Stimulated activated naive CD8-positive, alpha-beta T cell treated with anti-CD3 and anti-CD28 coated beads, Interleukin-15, amount 100 ng/mL, for 72 hours (primary cell): ENCODE measurements at places on chromosomes 5 and 9.

- no peak for DNase-seq
Observed at GRCh38 chr5:6261256-6261655, 117.1 kb downstream of the MED10 start.

- DNase-seq = no peak
Observed at GRCh38 chr5:2896371-2897275, 145.1 kb upstream of the IRX2 start.

DNA sequence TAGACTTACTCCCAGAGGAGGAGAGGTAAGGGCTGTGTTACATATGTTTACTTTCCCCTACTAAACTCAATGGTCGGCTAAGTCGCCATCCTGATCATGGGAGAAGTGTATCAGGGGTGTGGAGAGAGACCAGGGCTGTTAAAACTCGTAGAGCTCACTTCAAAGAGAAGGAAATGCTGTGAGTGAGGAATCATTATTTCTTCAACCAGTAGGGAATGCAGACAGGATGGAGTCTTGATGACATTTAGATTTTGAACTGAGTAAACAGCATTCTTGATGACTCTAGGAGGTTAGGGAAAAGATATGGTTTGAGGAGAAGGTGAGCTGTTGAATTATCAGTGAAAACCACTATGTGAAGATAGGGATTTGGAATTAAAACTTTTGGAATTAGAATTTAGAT is 17.3 kb downstream of the RECK start:
- DNase-seq = no peak

DNA sequence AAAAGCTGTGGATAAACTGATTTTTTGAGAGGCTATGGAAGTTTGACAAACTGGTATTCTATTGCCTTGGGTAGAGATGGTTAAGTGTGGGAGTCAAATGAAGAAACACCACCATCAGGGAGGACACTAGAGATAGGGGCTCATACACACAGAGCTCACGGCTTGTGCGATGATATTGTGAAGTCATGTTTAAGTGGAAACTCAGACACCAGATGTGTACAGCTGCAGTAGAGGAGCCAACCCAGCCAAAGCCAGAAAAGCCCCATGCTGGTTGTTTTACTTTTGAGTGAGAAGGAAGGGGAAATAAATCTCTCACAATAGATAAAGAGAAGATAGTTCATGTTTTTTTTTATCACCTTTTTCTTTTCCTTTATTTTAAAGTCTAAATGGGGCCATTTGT is 377.7 kb downstream of the DMRT2 start:
- no peak for DNase-seq

GRCh38 chr5:99815-100214 is 7.8 kb downstream of the PLEKHG4B start:
- DNase-seq = no peak

GRCh38 chr5:71910741-71911140 is 191.7 kb downstream of the CARTPT start:
- no peak for DNase-seq

DNA sequence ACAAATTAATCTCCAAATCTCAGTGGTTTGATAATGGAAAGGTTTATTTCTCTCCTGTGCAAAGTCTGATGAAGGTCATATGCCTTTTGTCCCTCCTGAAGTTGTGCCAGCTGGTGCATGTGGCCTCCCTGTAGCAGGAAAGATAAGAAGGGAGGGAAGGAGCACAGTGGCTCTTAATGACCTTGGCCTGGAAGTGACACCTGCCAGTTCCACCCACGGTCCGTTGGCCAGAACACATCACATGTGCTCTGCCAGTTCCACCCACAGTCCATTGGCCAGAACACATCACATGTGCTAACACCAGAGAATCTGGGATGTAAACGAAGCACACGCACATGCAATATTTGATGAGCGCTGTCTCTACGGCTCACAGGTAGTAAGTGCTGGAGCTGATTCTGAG is 130.9 kb downstream of the DOCK2 start:
- DNase-seq = no peak

- no peak for DNase-seq
Observed at GRCh38 chr5:33995865-33996264, 11.4 kb upstream of the SLC45A2 start.

DNA sequence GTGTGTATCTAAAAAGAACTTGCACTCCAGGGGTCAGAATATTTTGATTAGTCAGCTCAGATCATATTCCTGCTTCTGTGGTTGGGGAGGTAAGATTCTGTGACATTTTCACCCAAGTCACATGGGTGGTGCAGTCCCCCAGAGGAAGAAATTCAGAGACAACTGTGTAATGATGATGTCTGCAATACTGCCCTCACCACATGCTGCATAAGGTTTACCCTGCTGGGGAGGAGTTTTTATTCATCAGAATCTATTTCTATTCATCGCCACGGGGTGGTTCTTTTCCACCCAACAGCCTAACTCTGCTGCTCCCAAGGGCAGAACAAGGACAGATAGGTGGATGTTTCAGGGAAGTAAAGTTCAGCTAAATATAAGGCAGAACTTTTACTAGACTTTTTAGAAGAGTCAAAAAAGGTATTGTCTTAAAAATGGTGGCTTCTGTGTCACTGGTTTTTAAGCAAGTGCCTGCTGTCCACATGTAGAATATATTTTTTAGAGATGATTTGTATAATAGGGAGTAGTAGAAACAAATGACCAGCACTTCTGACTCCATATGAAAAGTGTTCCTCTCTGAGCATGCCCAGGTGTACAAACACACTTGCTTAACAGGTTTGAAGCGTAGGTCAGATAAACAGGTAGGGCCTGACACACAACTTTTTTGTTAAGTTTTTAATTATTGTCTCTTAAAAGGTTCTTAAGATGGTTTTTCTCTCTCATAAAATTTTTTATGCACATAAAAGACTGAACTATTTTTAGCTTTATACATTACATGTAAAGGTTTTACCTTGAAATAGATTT is 352.7 kb downstream of the LRRC70 start:
- no peak for DNase-seq

DNA sequence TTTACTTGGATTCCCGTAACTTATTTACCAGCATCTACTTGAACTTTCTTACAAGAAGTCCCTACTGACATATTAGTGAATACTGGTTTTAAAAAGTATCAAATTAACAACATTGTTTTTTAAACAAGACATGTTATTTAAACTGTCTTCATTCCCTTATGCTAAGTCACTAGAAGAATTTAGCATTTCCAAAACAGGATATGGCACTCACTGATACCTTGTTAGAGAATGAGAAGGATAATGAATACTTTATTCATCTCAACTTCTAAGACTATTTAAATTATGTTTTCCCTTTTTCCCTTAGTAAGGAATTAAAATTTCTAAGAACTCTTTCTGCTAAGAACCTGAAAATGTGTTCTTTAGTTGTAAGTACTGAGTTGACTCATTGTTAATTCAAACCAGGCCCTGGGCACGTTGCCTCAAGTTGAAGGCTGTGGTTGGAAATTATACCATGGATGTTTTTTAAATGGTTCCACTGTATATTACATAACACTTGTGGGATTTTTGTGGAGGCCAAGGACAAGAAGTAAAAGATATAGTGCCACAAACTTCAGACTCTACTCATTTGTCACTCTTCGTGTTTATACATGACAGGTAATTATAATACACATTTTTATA is 219.0 kb upstream of the EDIL3 start:
- no peak for DNase-seq

- DNase-seq = no peak
Observed at GRCh38 chr9:110994771-110995241, 43.5 kb downstream of the LPAR1 start.

GRCh38 chr5:139895647-139896046 is 100.0 kb downstream of the PSD2 start:
- DNase-seq = no peak

GRCh38 chr5:99441235-99441634 is 512.4 kb upstream of the CHD1 start:
- DNase-seq = no peak

- DNase-seq = no peak
Observed at GRCh38 chr9:133803028-133803585, 65.0 kb upstream of the SARDH start.

GRCh38 chr5:156051972-156052371 is 275.0 kb upstream of the SGCD start:
- DNase-seq = no peak

- no peak for DNase-seq
Observed at GRCh38 chr5:174945853-174946252, 221.5 kb downstream of the MSX2 start.

- no peak for DNase-seq
Observed at GRCh38 chr5:173745557-173745956, 129.1 kb upstream of the BOD1 start.

- DNase-seq = no peak
Observed at GRCh38 chr5:143678148-143678905, 133.6 kb upstream of the HMHB1 start.

DNA sequence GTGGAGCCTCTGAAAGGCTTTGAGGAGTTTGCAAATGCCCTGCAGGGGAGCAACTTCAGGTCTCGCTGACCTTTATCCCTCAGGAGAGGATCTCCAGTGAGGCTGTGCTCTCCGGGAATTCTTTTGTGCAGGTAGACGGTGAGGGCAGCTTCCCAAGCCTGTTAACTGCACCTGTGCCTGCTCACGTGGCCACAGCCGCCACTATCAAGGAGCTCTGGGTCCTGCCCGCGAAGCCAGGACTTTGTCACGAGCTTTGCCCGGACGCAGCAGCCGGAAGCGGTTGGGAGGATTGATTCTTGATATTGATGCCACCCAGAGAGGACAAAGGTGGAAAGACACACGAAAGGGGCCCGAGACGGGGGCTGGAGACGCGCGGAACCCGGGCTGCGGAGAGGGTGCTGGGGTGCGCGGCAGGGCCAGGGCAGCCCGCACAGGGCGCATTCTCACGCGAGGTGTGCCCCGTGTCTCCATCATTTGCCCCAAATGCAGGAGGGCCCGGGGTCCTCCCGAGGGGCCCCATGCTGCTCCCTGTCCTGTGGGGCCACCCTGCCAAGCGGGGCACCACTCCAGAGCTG is 18.2 kb downstream of the SLC9A3 start:
- no peak for DNase-seq

- no peak for DNase-seq
Observed at GRCh38 chr9:93186215-93186945, 2.4 kb downstream of the WNK2 start.
